ENCODE measurements at places on chromosomes 1 and 21. TPM values are rescaled to one million over a fixed set of nuclear protein-coding genes. Genes with fewer than 3 reads are reported as not detected.

GRCh38 chr1:209218113-209218512 lies 365.4 kb upstream of the CAMK1G start:
- no peak for DNase-seq

DNA sequence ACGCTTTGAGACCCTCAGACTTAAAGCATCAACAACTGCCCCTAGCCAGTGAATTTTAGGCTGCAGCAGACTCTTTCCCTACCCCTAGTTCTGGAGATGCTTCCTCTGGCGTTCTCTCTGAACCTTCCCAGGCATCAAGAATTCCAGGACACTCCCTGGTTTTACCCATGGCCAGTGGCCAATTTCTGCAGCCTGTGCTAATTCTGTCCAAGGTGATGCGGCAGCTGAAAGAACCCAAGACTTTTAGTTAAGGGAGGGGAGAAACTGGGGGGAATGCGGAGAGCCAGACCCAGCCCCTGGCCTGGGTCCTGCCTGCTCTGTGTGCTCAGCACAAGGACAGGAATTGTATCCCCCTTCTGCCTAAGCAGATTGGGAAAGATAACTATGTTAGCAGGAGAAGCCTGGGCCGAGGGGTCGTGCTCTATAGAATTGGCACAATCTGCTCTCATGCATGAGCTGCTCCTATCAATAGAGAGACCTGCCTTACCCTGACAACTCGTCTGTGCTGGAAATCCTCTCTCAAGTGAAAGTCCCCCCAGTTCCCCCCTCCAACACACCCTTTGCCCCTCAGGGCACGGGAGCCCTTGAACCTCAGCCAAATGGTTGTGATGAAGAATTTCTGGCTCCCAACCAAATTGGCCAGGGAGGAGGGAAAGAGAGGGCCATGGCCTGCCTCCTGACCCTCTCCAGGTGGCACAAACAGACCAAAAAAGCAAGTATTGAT lies 5.4 kb upstream of the GJA8 start:
- DNase-seq, result no peak

KRTAP7-1 gene
- total RNA-seq, result not detected

- no peak for DNase-seq
Measured at GRCh38 chr1:243409284-243409683, 153.4 kb downstream of the SDCCAG8 start.

GRCh38 chr21:41725421-41726031 lies 41.3 kb downstream of the RIPK4 start:
- DNase-seq, result no peak

TDRD5 gene
- total RNA-seq, result not detected

DNA sequence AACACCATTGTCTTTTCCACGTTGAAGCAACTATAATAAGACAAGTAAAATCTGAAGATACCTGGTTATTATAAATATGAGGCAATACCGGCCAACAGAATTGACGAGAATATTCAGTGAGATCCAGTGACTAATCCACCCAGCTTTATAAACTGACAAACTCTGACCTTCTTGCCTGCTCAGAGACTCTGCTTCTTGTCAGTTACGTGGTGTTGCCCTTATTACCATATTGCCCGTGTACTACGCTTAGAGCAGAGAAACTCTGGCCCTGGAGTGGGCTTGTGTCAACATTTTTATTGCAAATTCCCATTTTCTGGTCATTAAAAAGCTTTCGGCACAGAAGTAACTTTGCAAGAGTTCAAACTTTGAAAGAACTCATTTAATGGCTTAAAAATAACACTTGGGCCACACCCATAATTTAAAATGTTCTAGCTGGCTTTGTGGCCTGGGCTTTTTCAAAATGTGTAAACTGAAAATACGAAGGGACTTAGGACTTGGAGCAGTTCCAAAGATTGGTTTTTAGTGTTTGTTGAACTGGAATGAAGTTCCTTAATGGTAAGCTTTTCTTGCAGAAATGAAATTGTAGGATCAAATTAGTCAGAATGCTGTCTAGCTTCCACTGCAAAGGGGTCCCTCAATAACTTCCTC lies 266.2 kb downstream of the LMO4 start:
- DNase-seq, result no peak

GRCh38 chr1:16442265-16442664 lies 1.7 kb downstream of the NECAP2 start:
- DNase-seq, result no peak

DNA sequence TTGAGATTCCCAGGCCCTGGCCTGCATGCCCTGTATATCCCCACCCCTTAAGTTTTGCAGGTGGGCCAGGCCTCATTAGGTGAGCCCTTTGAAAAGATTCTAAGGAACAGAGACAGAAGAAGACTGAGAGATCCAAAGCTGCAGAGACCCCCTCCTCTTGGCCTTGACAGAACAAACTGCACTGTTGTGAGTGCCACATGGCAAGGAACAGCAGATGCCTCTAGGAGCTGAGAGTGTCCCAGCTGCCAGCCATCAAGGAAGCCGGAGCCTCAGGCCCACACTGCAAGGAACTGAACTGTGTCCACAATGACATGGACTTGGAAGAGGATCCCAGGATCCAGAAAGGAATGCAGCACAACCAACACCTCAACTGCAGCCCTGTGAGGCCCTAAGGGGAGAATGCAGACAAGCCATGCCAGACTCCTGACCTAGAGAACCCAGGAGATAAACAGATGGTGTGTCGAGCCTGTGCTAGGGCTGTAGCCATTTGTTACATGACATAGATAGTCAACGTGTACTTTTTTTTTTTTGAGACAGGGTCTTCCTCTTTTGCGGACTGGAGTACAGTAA lies 182.7 kb downstream of the AJAP1 start:
- DNase-seq, result no peak
